ENCODE measurements at places on chromosomes 16 and 17.

GRCh38 chr16:5633845-5634440 lies 536.3 kb upstream of the EEF2KMT start:
- DNase-seq, result no peak

- peak; percentile 39 for DNase-seq
Observed at GRCh38 chr16:610513-611381, 20.0 kb upstream of the WFIKKN1 start.

DNA sequence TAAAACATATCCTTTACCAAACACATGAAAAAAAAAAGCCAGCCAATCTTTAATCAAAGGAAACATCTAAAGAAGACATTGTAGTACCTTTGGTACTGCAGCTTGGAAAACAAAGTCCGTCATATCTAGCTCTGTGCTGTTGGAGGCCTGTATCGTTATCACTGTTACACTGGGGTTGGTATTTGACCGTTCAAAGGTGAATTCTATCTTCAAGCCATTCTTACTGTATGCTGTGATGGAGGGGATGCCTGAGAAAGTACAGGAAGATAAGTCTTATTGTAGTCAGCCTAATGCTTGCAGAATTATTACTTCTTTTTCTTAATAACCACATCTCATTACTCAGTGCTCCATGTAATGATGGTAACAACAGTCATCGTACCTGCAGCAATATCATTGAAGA lies 14.4 kb upstream of the PHLPP2 start:
- no peak for DNase-seq

- no peak for DNase-seq
Observed at GRCh38 chr16:14366974-14367707, 262.9 kb downstream of the PARN start.

DNA sequence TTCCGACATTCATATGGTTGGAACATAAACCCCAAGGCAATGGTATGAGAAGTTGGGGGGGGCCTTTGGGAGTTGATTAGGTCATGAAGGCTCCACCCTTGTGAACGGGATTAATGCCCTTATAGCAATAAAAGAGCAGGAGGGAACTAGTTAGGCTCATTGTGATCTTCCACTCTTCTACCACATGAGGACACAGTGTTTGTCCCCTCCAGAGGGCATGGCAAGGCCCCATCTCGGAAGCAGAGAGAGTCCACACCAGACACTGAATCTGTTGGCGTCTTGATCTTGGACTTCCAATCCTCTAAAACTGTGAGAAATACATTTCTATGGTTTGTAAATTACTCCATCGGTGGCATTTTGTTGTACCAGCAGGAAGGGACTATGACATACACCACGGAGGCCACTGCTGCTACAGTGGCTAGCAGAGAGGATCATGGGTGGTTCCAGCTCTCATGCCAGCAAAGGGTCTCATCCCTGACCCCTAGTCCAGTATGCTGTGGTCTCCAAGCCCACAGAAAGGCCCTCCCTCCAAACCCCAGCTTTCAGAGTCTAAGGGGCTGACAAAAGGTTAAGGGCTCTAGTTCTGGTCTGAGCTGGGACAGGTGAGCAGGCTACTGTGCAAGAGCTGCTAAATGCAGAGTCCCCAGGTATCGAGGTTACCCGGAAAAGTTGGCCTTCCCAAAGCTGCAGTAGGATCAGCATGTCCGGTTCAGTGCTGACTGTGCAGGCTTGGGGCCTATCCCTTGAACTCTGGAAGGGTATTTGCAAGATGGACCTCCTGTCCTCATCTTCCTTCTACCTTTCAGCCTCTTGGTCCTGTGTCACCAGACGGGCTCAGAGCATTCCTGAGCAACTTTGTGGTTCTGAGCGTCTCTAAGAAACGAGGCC lies 12.2 kb downstream of the CCR7 start:
- peak; percentile 6 for DNase-seq

GRCh38 chr17:43740541-43740940 lies 18.1 kb downstream of the SOST start:
- DNase-seq, result no peak

- DNase-seq, result no peak
Observed at GRCh38 chr16:30923554-30924075, at the start of gene FBXL19. TSS of gene FBXL19 (plus strand) at chr16:30923572. CDS start at chr16:30925755, 2,183 bp downstream.

- no peak for DNase-seq
Observed at GRCh38 chr16:1863681-1864460, 8.1 kb downstream of the MEIOB start.

DNA sequence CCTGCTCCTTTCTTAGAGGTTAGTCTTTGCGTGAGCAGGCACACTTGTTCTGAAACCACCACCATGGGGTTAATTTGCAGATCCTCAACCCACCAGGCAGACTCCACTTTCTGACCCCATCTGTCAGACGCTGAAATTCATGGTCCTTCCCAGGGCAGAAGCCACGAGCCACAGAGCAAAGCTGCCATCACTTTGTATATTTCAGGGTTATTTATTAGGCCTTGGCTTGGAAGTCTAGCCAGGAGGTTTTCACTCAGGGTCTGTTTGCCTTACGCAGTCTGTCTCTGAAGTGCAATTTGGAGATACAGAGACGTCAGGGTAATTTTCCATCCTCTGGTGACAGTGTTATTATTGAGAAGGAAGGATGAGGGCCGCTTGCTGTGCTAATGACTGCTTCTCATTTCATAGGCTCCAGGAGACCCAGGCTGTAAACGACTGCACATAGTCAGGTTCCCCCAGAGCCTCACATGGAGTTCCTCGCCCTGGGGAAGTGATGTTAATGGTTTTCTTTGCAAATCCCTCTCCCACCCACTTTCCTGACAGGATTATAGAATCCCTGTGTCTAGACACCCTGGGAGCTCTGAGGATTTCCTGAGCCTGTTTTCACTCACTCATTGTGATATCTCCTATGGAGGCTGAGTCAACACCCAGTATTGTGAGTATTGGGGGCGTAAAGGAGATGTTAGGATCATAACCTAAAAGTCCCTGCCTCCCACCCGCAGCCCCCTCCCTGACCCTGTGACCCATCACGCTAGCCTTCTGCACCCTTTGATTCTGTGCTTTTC lies 269.0 kb downstream of the ABCC12 start:
- no peak for DNase-seq

GRCh38 chr16:74720579-74720978 lies 19.9 kb upstream of the MLKL start:
- no peak for DNase-seq

- no peak for DNase-seq
Observed at GRCh38 chr16:6777624-6778023, 555.0 kb upstream of the RBFOX1 start.

DNA sequence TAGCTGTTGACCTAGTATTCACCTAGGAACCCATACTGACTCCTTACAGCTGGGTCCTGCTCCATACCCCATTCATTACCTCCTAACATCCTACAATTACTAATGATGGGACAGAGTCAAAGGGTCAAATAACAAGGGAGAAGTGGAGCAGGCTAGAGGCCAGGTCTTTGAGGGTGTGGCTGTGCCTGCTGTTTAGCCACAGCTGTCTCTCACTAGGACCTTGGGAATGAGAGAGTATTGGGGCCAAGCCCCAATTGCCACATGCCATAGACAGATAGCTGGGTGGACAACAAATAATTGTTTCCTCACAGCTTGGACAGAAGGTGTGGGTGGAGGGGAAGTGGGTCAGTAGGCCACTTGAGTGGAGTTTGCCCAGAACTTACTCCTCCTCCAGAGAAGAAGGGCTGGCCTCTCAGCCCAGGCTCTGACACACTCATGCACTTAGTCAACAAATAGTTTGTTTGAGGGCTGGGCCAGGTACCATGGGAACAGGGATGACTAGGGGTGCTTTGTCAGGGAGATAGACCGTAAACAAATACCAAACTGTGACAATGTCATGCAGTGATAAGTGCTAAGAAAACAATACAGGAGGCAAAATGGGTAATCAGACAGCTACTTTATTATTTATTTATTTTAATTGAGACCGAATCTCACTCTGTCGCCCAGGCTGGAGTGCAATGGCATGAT lies 10.2 kb upstream of the CENPT start:
- DNase-seq, result peak; percentile 38

GRCh38 chr17:34199932-34200534 lies 55.1 kb upstream of the CCL2 start:
- peak; percentile 27 for DNase-seq
